ENCODE measurements at places on chromosomes 12 and 14. TPM values are rescaled to one million over a fixed set of nuclear protein-coding genes. Genes with fewer than 3 reads are reported as not detected.

The ZNF641 gene
- total RNA-seq, result 10.0 TPM

The ACRBP gene
- 0.30 TPM for total RNA-seq

The DLGAP5 gene
- total RNA-seq, result 17.6 TPM

The CCDC60 gene
- not detected for total RNA-seq

The TCL1B gene
- total RNA-seq, result not detected

The LHX5 gene
- not detected for total RNA-seq

The LIN7A gene
- not detected for total RNA-seq

GRCh38 chr12:64450057-64450640 is 1.8 kb upstream of the TBK1 start:
- H3K4me1 ChIP-seq, result no peaks in the 10 kb centered on the region
- H3K27me3 ChIP-seq, result no peaks in the 10 kb centered on the region
- H3K4me3 ChIP-seq, result peak overlapping the region; percentile 21
- H3K27ac ChIP-seq, result no peak overlapping the region
- no peak for DNase-seq
- peaks cover 60% of the 10 kb centered on the region for H3K36me3 ChIP-seq

DNA sequence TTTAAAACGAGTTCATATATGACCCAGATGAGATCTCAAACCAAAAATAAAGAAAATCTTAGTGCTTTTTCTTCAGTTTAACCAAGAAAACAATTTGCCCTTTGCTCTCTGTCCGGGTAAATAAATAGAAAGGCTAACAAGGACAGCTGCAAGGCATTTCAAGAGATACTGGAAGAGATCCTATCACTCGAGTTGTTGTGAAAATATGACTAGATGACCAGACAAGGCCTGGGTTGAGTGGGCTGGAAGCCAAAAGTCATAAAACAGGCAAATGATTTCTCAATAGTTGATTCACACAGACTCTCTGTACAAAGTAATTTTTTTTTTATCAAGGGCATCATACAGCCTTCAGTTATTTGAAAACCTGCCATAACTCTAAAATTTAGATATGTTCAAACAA is 55.9 kb upstream of the AVPR1A start:
- peaks cover 48% of the 10 kb centered on the region for H3K27me3 ChIP-seq
- H3K4me1 ChIP-seq, result peaks cover 7% of the 10 kb centered on the region
- H3K4me3 ChIP-seq, result no peak overlapping the region

DNA sequence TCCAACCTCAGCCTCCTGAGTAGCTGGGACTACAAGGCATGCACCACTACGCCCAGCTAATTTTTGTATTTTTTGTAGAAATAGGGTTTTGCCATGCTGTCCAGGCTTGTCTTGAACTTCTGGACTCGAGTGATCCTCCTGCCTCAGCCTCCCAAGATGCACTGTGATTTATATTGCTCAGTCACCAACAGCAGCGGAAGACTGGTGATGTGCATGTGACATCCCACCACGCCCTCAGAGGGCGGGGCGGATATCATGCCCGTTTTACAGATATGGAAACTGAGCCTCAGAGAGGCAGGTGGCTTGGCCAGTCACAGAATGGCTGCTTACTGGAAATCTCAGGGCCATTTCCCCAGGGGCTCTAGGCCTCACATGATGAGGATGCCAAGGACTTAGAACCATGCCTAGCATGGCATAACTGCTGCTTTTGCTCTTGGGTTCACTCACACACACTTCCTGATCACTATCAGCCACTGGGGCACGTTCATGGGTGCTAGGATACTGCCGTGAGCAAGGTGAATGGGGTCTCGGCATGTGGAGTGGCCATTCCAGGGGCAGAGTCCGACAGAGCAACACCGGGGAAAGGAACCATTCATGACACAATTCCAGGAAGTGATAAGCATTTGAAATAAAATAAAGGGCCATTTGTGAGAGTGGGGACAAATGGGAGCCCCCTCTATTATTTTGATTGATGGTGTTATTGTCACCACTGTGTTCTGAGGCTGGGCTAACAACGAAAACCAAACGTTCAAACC is 31.9 kb downstream of the RBM19 start:
- peaks cover 6% of the 10 kb centered on the region for H3K4me1 ChIP-seq
- DNase-seq, result no peak

- DNase-seq, result peak; percentile 63
- H3K36me3 ChIP-seq, result no peaks in the 10 kb centered on the region
- H3K27me3 ChIP-seq, result no peaks in the 10 kb centered on the region
- H3K27ac ChIP-seq, result peak overlapping the region; percentile 91
Observed at GRCh38 chr12:50537538-50537919, 32.7 kb downstream of the DIP2B start.

GRCh38 chr12:91577586-91578539 is 395.2 kb upstream of the DCN start:
- peak; percentile 32 for DNase-seq
- no peaks in the 10 kb centered on the region for H3K27me3 ChIP-seq
- peak overlapping the region; percentile 85 for H3K27ac ChIP-seq
- peaks cover 20% of the 10 kb centered on the region for H3K4me1 ChIP-seq
- no peaks in the 10 kb centered on the region for H3K36me3 ChIP-seq
- peak overlapping the region; percentile 57 for H3K4me3 ChIP-seq

DNA sequence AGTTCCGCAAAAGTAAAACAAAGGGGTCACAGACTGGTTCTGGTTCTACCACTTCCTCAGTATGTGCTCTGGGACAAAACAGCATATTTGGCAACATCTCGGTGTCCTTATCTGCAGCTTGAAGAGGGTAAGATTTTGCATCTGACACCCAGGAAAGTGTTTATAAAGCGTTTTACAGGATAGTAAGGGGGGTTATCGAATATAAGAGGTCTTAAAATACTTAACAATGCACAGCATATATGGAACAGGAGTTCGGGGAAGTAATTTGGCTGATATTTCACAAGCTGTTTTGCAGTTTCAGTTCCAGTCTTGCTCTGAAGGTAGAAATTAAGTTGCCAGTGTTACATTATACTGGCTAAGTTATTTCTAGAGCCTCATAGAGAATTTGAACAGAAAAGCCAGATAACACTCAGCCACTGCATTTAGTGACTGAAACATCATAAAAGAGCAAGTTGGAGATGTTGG is 904 bp upstream of the MAP4K5 start:
- DNase-seq, result no peak
- H3K36me3 ChIP-seq, result peaks cover 13% of the 10 kb centered on the region
- peaks cover 28% of the 10 kb centered on the region for H3K4me1 ChIP-seq
- peak overlapping the region; percentile 80 for H3K4me3 ChIP-seq

DNA sequence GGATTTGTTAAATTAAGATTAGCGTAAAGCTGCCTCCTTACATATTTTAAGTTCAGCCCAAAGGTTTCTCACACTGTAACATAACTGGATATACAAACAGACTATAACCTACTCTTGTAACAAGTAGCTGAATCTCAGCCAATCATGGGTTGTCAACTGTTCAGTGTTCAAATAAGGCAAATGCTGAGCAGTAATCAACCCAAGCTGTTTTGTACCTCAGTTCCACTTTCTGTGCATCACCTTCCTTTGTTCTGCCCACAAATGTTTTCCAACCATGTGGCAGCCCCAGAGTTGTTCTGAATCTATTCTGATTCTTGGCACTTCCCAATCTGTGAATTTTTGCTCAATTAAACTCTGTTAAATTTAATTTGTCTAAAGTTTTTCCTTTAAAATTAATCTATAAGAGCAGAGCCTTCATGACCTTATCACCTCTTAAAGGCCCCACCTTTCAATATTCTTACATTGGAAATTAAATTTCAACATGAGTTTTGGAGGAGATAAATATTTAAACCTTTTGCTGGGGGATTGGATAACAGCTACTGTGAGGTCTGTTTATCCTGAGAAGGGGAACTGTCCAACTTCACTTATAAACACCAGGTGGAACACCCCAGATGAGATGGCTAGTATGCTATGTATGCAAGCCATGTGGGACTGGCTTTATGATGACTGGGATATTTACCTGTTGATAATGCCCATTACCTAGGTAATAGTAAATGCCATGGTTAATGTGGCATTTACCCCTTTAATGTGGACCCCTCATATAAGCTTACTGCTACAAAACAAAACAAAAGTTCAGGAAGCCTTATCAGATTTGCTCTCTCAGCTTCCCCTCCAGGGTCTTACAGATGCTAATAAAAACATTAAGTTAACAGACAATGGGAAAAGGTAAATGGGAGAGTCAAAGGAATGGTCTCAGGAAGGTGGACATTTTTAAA is 42.2 kb upstream of the ARID2 start:
- H3K27me3 ChIP-seq, result no peaks in the 10 kb centered on the region
- H3K4me3 ChIP-seq, result no peak overlapping the region
- H3K36me3 ChIP-seq, result no peaks in the 10 kb centered on the region

- H3K4me1 ChIP-seq, result no peaks in the 10 kb centered on the region
- H3K4me3 ChIP-seq, result no peak overlapping the region
- no peak overlapping the region for H3K27ac ChIP-seq
- DNase-seq, result no peak
- H3K36me3 ChIP-seq, result no peaks in the 10 kb centered on the region
- H3K27me3 ChIP-seq, result peaks cover 16% of the 10 kb centered on the region
Observed at GRCh38 chr12:131327521-131328488, 374.1 kb downstream of the ADGRD1 start.
